ENCODE measurements at places on chromosomes 2 and 18. TPM values are rescaled to one million over a fixed set of nuclear protein-coding genes. Genes with fewer than 3 reads are reported as not detected.

IFIH1 gene
- 35.9 TPM for total RNA-seq

TDRD15 gene
- 0.70 TPM for total RNA-seq

CCDC141 gene
- 15.6 TPM for total RNA-seq

GRB14 gene
- 2.7 TPM for total RNA-seq

ASPRV1 gene
- 4.9 TPM for total RNA-seq

ITM2C gene
- 84.8 TPM for total RNA-seq

- no peak overlapping the region for H3K4me3 ChIP-seq
- H3K27me3 ChIP-seq, result no peaks in the 10 kb centered on the region
- H3K27ac ChIP-seq, result no peak overlapping the region
These were observed 13.7 kb upstream of the SAP130 start for GRCh38 chr2:128041561-128041960.

- H3K4me1 ChIP-seq, result peaks cover 35% of the 10 kb centered on the region
- H3K36me3 ChIP-seq, result peaks cover 12% of the 10 kb centered on the region
- no peaks in the 10 kb centered on the region for H3K27me3 ChIP-seq
- no peak overlapping the region for H3K4me3 ChIP-seq
- H3K27ac ChIP-seq, result no peak overlapping the region
These were observed 132.6 kb downstream of the NFATC1 start for GRCh38 chr18:79528316-79528695.

GRCh38 chr2:112055730-112056625 is 909 bp downstream of the TMEM87B start:
- peak overlapping the region; percentile 98 for H3K4me3 ChIP-seq
- H3K27ac ChIP-seq, result peak overlapping the region; percentile 96
- H3K4me1 ChIP-seq, result peaks cover 65% of the 10 kb centered on the region
- DNase-seq, result no peak

DNA sequence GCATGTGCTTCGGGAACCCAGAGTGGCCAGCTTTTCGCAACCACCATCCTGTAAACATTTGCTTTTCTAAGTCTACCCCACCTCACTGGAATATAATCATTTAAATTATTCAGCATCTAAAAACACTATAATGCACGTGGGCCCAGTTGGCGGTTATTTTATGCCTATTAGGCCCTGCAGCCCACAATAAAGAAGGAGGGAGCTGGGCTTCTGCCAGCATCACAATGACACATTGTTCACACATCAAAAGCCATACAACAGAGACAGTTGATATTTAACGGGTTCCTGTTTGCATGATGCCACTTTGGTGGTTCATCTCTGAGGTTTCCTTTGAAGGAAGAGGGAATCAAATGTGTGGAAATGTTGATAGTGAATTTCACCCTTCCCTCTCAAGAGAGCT is 916.0 kb upstream of the CELF4 start:
- no peaks in the 10 kb centered on the region for H3K4me1 ChIP-seq
- H3K4me3 ChIP-seq, result no peak overlapping the region
- H3K27ac ChIP-seq, result no peak overlapping the region

DNA sequence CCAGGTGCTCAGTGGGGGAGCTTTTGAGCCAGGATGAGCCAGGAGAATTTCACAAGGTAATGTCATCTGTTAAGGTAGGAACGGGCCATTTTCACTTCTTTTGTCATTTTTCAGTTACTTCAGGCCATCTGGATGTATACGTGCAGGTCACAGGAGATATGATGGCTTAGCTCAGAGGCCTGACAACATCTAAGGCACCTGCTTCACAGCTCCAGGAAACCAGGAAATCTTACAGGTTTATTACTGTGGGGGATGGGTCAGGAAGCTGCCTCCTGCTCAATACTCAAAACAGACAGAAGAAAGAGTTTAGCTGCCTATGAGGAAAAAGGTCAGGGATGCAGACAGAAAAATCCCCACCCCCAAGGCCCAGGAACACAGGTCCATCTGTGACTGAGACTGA is 364.3 kb upstream of the LRP1B start:
- no peak for DNase-seq
- no peaks in the 10 kb centered on the region for H3K27me3 ChIP-seq
- H3K27ac ChIP-seq, result no peak overlapping the region
- no peaks in the 10 kb centered on the region for H3K36me3 ChIP-seq
- no peaks in the 10 kb centered on the region for H3K4me1 ChIP-seq
- no peak overlapping the region for H3K4me3 ChIP-seq

DNA sequence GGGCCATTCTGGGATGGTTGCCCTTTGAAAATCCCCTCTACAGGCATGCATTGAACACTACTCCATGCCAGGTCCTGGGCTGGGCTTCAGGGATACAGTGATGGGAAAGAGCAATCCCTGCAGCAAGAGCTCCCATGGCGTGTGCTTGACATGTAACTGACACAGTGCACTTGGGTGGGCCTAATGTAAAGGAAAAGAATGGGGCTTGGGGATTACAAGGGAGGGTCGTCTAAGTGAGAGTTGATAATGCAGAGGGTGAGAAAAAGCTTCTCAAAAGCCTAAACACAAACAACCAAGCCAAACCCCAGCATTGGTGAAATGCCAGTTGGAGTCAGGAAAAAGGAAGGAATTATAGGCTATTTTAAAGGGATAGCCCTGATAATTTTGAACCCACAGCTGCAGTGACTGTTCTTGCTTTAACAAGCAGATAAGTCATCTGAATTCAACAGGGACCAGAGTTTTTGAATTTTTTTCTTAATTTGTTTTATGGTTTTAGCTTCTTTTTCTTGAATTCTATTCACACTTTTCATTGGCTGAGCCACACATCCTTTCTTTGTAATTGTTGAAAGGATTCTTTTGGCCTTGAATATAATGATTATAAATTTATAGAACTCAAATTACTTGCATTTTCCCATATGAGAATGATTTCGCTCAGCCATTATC is 308.7 kb downstream of the LPIN1 start:
- DNase-seq, result no peak
- no peaks in the 10 kb centered on the region for H3K27me3 ChIP-seq
- no peak overlapping the region for H3K4me3 ChIP-seq
- peaks cover 17% of the 10 kb centered on the region for H3K4me1 ChIP-seq
- H3K36me3 ChIP-seq, result no peaks in the 10 kb centered on the region
- no peak overlapping the region for H3K27ac ChIP-seq

DNA sequence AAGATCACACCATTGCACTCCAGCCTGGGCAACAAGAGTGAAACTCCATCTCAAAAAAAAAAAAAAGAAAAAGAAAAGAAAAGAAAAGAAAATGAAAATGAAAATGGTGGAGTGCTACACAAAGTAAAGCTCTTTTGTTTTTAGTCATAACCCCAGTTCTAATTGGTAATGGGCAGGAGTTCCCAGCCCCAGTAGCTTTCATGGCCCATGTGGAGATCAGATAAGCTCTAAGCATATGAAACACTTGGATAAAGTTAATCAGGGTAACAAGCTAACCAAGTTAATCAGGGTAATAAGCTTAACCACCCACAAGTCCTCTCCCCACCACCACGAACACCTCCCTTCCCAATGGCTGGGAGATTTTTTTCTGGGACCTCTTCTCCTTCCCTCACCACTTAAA is 240.8 kb downstream of the BCL11A start:
- H3K27ac ChIP-seq, result no peak overlapping the region
- H3K36me3 ChIP-seq, result no peaks in the 10 kb centered on the region
- no peak overlapping the region for H3K4me3 ChIP-seq
- H3K27me3 ChIP-seq, result no peaks in the 10 kb centered on the region
- no peak for DNase-seq
- peaks cover 50% of the 10 kb centered on the region for H3K4me1 ChIP-seq

- H3K27me3 ChIP-seq, result no peaks in the 10 kb centered on the region
- DNase-seq, result peak; percentile 83
- peaks cover 70% of the 10 kb centered on the region for H3K4me1 ChIP-seq
- no peak overlapping the region for H3K4me3 ChIP-seq
- peak overlapping the region; percentile 65 for H3K27ac ChIP-seq
- H3K36me3 ChIP-seq, result no peaks in the 10 kb centered on the region
These were observed 26.8 kb downstream of the SMAD7 start for GRCh38 chr18:48923746-48924629.

DNA sequence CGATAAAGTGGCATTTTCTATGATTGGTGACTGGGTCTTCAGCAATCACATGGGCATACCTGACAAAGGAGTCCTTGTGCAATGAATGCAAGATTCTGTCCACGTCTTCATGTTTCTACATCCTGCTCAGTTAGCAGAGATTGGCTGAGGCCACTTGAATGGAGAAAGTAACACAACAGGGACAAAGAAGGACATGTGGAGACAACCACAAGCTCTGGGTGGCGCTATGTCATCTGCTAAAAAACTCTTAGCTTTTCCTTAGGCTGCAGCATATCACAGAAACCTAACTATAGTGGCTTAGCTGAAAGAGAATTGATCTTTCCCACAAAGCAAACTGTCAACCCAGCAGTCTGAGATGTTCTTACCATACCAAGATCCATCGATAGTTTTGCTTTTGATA is 1109.7 kb downstream of the SOCS6 start:
- no peak for DNase-seq
- no peak overlapping the region for H3K27ac ChIP-seq
- H3K36me3 ChIP-seq, result no peaks in the 10 kb centered on the region
- H3K4me3 ChIP-seq, result no peak overlapping the region

DNA sequence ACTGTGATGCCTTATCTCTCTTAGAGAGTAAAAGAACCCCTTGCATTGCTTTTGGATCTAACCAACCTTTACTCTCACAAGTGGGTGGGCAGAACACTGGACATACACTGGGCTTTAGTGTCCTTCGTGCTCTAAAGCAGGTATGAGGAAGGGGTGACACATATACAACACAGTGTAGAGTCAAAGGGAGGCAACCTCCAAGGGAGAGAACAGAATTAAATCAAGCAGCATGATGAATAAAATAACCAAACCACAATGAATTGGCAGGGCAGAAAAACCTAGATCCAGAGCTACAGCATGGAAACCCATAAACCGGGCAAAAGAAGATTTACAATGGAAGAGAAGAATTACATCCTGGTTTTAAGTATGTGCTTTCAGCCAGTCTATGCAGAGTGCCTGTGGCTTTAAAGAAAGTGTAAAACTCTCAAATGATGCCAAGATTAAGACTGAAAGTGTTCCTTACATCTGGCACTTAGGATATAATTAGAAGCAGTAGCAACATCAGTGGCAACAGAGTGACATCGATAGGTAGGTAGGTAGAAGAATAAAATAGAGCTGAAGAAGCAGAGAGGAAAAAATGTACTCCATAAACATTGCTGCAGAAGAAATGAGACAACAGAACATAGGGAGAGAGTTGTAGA is 191.7 kb upstream of the ZC3H15 start:
- no peak for DNase-seq
- H3K4me3 ChIP-seq, result no peak overlapping the region

DNA sequence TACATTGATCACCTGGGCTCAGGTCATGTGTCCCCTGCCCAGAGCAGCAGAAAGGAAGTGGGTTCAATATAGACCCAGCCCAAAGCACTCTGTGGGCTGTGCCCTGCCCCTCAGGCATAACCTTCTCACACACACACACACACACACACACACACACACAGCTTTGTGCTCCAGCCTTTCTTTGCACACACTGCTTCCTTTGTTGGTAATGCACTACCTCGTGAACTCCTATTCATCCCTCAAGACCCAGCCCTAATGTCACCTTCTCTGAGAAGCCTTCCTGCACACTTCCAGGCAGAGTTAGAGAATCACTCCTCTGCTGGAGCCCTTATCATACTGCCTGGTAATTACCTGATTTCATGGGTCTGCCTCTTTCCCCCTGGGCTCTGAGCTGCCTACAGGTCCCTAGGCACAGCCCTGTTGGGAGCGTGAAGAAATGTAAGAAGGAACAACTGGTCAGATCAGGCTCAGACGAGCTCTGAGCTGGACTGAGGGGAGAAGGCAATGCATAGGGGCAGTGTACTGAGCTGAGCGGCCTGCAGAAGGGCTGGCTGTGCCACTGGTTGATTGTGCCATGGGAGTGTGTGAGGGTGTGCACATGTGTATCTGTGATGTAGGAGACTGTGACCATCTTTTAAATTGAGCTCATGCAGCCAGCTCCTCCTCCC is 210.3 kb downstream of the GLI2 start:
- no peaks in the 10 kb centered on the region for H3K36me3 ChIP-seq
- no peaks in the 10 kb centered on the region for H3K27me3 ChIP-seq
- no peak for DNase-seq
- H3K4me1 ChIP-seq, result no peaks in the 10 kb centered on the region
- H3K27ac ChIP-seq, result no peak overlapping the region
- no peak overlapping the region for H3K4me3 ChIP-seq

DNA sequence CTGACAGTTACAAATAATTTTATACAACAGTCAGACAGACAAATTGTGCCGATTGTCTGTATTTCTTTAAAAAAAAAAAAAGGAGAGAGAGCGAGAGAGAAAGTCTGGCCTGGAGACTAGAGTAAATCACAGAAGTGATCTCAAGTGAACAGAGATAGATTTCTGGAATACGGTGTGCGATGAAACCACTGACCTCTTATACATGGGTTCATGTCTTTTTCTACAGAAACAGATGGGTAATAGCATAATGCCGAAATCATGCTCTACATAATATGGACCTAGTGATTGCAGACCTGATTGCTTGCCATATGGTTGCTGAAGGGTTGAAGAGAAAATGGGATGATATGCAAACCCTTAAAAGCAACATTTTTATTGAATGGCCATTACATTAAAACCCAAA is 403.3 kb upstream of the FANCL start:
- no peak overlapping the region for H3K27ac ChIP-seq
- no peak for DNase-seq
- H3K4me3 ChIP-seq, result no peak overlapping the region
- H3K27me3 ChIP-seq, result no peaks in the 10 kb centered on the region
- no peaks in the 10 kb centered on the region for H3K4me1 ChIP-seq
- no peaks in the 10 kb centered on the region for H3K36me3 ChIP-seq

DNA sequence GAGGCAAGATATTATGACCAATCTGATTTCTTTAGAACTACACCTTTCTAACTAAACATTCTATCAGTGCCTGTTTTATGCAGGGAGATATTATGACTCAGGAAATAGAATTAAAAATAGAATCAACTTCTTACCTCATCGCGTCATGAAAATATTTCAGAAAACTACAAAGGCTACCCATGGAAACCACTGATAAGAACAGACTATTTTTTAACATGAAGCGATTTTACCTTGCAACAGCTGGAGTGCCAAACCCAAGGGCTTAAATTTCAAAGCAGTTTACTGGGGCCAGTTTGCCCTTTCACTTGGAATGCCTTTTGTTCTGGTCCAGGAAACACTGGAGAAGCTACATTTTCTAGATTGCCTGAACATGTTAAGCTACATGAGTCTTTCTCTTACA is 304.8 kb upstream of the CCDC68 start:
- no peaks in the 10 kb centered on the region for H3K27me3 ChIP-seq
- peaks cover 39% of the 10 kb centered on the region for H3K4me1 ChIP-seq
- H3K4me3 ChIP-seq, result no peak overlapping the region
- peak overlapping the region; percentile 47 for H3K27ac ChIP-seq
- no peaks in the 10 kb centered on the region for H3K36me3 ChIP-seq
- DNase-seq, result no peak

- no peaks in the 10 kb centered on the region for H3K36me3 ChIP-seq
- peaks cover 44% of the 10 kb centered on the region for H3K4me1 ChIP-seq
- no peaks in the 10 kb centered on the region for H3K27me3 ChIP-seq
- DNase-seq, result no peak
- peak overlapping the region; percentile 100 for H3K27ac ChIP-seq
These were observed 84.1 kb downstream of the RBMS1 start for GRCh38 chr2:160409480-160409879.

GRCh38 chr2:221389904-221390303 is 182.2 kb downstream of the EPHA4 start:
- H3K27ac ChIP-seq, result no peak overlapping the region
- H3K4me1 ChIP-seq, result no peaks in the 10 kb centered on the region
- H3K27me3 ChIP-seq, result no peaks in the 10 kb centered on the region
- H3K4me3 ChIP-seq, result no peak overlapping the region
